ENCODE measurements at places on chromosomes 5 and 9.

- no peak for DNase-seq
Measured at GRCh38 chr5:142492781-142493281, 168.0 kb upstream of the SPRY4 start.

DNA sequence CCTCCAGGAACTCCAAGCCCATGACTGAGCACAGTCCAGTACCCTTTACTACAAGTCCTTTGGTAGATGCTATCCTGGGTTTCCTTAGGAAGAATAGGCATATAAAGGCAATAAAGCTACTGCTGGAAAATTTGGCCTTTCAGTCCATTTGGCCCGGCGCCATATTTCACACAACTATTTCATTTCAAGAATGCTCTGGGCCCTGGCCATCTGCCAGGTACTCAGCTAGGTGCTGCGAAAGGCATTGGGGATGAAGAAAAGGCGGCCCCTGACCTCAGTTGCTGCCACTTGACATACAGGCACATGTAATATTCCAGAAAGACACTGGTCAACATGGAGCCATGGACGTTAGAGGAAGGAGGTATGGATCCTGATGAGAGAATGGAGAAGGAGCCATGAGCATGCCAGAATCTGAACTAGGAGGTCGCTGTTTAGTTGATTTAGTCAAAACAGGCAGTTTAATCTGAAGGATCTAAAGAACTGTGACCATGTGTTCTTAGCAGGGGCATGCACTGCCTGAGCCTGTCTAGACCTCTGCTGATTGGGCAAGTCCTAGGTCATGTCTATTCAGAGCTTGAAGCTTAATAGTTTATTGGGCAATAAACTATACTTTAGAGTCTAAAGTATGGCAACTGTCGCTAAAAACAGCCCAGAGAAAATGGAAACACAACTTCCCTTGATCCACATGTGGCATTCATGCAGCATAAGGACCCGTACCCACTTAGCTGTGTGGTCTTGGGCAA is 149.3 kb downstream of the MELK start:
- no peak for DNase-seq

DNA sequence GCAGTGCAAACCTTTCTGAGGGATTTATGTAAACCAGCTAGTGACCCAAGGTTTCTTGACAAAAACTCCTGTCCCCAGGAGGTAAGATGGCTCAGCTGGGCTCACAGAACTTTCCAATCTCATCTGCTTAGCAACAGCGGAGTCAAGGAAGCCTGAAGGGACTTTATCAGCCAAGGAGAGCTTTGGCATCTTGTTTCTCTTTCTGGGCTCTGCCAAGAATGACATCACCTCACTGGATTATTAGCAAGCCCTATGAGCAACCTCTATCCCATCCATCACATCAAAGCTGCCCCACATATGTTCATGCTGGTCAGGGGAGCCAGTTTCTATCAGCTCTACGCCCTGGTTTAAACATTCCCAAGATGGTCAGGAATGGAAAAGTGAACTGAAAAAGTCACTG is 461.3 kb downstream of the ENC1 start:
- DNase-seq = peak; percentile 45

DNA sequence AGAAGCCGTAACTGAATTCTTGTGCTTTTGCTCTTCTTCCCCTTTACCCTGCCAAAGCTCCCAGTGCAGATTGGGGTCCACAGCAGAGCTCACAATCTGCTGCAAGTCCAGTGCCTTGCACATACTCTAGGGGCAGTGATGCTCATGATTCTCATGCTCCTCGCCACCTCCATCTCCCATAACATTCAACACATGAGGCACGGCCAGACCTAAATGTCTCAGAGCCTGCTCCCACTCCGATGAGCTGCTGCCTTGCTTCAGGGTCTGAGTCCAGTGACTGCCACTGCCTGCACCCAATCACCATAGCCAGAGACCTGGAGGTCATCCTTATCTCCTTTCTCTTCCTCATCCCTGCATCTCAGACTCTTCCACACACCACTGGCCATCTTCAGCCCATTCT is 10.5 kb downstream of the CSF1R start:
- no peak for DNase-seq

DNA sequence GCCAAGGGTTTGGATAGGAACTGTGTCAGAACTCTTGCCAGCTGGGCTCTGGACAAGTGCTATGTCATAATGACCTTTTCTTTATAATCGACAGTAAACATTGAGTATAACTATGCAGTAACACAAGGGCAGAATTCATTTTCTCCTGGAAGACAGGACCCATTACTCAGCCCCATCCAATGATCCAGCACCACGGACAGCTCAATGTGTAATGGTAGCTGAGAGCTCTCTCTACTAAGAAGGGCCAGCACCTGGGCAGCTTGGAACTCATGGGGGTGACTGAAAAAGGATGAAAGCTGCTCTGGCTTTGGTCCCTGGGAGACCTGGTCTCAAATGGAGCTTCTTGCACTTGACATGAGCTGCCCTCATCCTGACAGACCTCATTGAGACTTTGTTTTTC is 347.8 kb downstream of the TRIM32 start:
- DNase-seq = no peak

DNA sequence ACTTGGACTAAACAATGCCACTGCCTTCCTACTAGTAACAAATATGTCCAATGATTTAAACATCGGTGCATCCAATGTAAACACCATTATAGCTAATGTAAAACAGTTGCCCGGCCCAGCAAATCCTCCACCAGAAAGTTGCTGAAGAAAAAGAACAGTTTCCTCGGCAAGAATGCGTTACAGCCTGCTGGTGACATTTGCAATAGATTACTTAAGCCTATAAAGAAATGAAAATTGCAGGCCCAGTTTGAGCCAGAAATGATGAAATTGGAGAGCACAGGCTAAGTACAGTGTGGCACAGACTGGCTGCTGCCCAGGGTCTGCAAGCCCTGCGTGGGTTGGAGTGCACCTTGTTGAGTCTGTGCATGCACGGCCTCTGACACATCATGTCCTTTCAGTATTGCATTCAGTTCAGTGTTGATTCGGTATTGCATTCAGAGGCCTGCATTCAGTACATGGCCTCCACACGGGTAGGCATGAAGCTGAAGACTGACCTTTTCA is 406.0 kb upstream of the KLF4 start:
- no peak for DNase-seq

DNA sequence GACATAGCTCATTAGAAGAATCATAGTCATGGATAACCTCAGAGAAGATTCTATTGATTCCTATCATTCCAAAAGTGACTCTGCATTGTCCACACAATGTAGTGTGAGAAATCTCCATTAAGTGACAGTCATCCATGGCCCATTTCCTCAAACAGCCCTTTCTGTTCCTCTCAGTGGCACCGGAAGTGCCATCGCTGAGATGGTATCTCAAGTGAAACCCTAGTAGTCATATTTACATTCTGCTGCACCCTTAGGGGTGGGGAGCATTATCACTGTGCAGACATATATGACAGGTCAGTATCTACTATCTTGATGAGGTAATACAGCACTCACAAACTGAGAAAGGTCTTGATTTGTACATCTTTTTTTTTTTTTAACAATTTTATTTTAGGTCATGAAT is 55.4 kb upstream of the MIER3 start:
- DNase-seq = no peak

DNA sequence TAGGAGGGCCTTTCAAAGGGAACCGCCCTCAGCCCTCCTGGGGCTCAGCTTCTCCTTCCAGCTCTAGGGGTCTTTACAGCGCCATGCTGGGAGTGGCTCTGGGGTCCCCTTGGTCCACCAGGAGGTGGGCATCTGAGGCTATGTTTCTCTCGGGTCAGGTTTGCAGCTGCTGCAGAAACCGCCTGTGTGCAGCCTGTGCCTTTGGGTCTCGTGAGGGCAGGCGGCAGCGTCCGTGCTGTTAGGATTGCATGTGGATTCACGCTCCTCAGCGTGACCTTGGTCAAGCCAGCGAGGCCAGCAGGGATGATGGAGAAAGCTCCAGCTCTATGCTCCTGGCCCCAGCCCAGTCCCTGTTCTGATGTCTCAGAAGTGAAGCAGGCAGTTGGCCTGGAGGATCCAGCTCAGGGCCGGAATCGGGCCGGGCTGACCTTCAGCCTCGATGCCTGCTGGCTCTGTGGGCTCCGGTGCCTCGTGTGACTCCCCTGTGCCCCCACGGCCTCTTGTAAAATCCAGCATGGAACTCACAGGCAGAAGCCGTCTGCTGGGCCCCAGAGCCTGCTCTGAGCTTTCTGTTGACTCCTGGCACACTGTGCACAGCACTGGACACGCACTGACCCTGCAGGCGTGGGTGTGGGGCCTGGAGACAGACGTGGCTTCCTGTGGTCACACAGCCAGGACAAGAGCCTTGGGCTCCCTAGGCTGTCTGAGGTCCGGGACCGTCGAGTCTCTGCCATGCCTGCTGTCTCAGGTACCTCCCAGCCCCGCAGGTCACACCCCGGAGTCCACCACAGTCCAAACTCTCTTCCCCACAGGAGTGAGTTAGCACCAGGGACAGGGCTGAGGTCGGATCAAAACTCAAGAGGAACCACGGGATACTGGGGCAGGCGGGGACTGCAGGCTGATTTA is 54.3 kb downstream of the TRIP13 start:
- DNase-seq = peak; percentile 8

DNA sequence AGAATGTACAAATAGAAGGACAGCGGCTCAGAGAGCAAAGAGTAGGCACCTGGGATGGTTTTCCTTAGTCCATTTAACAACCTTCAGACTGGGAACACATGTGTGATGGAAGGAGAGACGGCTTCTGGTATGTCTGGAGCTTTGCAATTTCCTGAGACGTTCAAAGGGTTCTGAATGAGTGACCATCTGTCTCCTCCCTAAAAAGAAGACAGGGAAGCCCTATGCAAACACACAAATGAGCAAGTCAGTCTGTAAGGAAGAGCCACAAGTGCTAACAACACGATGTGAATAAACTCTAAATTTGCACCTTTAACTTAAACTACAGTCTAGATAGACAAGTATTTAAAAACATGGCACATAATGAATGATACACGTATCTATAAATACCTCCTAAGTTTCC is 391.0 kb downstream of the ICE1 start:
- DNase-seq = no peak

- DNase-seq = no peak
Measured at GRCh38 chr5:109942646-109943045, 252.9 kb downstream of the MAN2A1 start.

DNA sequence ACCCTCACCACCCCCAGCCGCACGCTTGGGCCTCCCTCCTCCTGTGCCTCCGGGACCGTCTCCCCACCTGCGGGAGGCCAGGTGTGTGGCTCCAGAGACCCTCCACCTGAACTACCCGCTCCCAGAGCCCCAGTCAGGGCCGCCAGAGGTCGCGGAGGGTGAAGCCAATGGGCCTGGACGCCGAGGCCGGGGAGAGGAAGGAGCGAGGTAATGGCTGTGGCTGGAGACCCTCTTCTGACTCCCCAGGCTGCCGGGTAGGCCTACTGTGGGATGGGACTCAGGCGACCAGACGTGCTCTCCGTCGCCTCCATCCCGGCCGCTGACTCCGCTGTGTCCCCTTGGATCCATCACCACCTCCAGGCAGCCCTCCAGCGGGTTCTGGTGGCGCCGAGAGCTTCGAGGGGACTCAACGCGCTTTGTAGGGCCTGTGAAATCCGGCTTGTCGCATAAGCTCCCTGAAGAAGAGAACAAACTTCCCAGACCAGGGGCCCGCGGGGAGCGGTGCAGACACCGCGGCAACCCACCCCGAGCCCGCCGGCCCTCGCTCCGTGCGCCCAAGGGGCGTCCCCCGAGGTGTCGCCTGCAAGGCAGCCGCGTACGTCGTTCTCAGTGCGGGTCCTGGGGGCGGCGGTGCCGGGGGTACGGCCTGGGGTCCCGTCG is 12.6 kb downstream of the IRX2 start:
- DNase-seq = peak; percentile 7

GRCh38 chr5:91272858-91273257 is 110.3 kb downstream of the ARRDC3 start:
- no peak for DNase-seq

DNA sequence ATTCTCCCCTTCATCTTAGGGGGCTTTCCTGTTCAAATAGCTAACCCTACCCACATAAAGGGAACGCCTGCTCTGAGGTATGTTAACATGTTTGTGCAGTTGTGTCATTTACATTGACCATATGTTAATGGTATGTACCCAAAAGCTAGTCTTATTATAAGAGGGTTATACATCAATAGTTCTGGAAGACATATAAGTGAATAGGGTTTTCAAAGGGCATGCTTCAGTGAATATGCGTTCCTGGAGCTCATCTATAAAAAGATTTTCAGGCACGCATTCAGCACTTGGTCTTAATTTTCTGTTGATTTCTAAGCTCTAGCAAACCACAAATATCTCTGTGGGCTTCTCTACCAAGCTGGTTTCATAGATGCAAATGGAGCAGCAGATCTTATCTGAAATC is 766.1 kb downstream of the IRX1 start:
- no peak for DNase-seq

GRCh38 chr9:3823842-3824475 is 298.2 kb upstream of the RFX3 start:
- DNase-seq = no peak

GRCh38 chr5:102959055-102959454 is 160.9 kb downstream of the GIN1 start:
- DNase-seq = no peak

DNA sequence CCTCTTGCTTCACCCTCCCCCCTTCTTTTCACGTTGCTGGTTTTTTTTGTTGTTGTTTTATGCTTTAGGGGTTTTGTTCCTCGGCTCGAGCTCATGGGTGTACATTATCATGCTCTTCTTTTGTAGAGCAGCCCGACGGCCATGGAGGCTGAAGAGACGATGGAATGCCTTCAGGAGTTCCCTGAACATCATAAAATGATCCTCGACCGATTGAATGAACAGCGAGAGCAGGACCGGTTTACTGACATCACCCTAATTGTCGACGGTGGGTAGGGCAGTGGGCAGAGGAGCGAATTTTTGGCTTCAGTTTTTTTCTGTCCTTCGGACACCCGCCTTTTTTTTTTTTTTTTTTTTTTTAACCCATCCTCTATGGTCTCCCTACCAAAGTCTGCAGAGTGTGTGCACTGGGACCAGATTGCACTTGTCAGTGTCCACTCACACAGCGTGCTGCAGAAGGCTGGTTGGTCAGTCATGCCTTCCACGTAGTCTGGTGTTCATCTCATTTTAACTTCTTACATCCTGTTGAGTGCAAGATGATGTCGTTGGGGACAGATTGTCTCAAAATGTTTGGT is 1.3 kb downstream of the ZNF131 start:
- DNase-seq = no peak

GRCh38 chr5:124418390-124418789 is 328.0 kb downstream of the ZNF608 start:
- DNase-seq = no peak

DNA sequence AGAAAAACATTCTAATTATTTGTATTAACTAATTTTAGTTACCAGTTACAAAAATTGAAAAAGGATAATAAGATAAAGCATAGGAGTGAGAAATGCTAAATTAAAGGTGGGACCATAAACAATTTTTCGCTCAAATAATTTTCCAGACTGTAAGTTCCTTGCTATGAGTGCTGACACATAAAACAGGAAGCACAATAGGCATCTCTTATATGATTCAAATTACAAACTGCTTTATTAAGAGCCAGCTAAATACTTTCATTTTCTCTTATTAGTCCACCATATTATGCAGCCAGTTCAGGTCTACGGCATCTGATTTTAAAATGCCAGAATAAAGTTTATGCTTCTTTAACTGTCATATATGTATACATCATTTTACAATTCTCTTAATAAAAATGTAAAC is 4.4 kb downstream of the RC3H2 start:
- no peak for DNase-seq

GRCh38 chr5:61279725-61280124 is 52.3 kb upstream of the ZSWIM6 start:
- no peak for DNase-seq

- DNase-seq = no peak
Measured at GRCh38 chr5:137158691-137159090, 340.4 kb downstream of the SPOCK1 start.
